CD4-positive, alpha-beta memory T cell (primary cell): ENCODE measurements at places on chromosomes 2 and 18.

DNA sequence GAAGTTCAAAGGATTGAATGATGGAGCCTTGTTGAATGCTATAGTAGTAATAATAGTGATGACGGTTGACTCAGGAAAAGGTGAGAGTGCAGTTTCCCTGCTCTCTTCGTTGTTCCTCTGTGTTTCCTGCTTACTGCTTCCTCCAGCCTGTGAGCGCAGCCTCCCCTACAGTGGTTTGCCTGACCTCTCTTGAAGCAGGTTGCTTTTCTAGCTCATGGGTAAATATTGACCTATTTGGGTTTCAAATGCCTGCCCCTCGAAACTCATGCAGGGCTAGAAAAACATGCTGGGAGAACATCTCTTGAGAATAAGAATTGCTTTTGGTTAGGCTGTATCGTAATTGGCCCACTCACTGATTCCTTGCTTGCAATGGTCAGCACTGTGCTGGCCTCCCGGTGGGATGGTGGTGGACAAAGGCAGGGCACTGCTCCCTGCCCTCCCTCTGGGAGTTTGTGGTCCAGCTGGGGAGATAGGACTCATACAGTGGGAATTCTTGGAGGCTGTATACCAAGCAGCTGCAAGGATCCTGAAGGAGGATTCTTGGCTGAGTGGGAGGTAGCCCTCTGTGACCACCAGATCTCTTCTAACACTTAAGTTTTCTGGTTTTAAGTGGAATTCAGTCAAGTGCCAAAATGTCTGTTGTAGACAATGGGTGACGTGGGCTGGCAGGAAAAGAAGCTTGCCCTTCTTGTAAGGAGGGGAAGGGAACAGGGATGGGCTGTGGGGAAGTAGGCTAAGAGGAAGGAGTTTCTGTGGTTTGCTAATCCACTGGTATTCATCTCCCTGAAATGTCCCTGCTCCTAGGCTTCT lies 5.4 kb upstream of the RNF181 start:
- no peak for DNase-seq

DNA sequence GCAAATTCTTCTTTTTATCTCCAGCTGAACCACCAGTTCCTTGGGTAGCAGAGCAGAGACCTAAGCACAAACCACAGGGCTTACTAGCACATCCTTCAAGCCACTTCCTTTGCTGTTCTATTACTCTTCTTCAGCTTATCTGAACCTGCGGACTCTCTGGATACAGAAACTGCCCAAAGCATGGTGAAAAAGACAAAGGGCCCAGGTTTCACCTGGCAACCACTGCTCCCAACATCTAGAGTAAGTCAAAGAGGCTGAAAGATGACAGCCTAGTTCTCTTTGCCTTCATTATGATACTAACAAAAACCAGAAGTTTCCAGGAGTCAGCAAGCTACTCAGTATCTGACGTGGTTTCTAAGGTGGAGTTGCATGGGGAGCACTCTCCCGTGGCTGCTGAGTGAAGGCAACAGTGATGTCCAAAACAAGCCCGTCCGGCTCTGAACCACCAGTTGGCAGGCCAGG lies 43.4 kb downstream of the KANSL3 start:
- DNase-seq: peak; percentile 53

DNA sequence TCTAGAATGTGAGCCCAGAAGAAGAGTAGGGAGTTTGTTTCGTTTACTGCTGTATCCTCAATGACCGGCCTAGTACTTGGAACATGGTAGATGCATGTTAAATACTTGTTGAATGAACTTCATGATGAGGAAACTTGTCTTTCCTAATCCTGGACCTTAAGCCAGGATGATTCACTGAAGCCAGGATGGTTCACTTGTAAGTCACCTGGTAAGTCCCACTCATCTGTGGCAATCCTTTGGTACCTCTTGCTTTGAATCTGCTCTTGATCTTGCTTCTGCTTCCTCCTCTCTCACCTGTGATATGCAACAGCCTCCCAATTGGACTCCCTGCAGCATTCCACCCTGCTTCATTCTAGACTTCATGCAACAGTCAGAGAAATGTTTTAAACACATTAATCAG lies 43.6 kb downstream of the QPCT start:
- no peak for DNase-seq

GRCh38 chr2:45533771-45534170 lies 77.3 kb downstream of the SRBD1 start:
- DNase-seq: no peak

- no peak for DNase-seq
These were observed 148.5 kb upstream of the DLX2 start for GRCh38 chr2:172251231-172251630.

- no peak for DNase-seq
These were observed 86.0 kb downstream of the DTNB start for GRCh38 chr2:25587361-25587760.

- peak; percentile 11 for DNase-seq
These were observed 879 bp upstream of the EPAS1 start for GRCh38 chr2:46296216-46296839.

DNA sequence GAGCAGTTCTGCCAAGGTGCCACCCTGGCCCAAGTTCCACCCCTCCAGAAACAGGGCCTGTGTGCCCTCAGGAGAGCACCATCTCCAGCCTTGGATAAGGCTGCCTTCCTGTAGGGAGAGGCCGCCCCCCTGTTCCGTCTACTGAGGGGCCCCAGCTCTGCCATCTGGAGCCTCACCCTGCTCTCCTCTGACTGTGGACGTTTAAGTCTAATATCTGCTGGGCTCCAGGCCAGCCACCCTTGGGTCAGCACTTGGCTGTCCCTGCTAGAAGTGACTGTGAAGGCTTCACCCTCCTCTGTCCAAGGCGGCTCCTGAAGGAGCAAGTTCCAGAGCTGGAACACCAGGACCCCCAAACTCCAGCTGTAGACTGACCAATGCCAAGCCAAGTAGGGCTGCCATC lies 26.3 kb downstream of the RHOB start:
- DNase-seq: no peak

GRCh38 chr18:26556573-26556972 lies 8.2 kb upstream of the KCTD1 start:
- DNase-seq: no peak

DNA sequence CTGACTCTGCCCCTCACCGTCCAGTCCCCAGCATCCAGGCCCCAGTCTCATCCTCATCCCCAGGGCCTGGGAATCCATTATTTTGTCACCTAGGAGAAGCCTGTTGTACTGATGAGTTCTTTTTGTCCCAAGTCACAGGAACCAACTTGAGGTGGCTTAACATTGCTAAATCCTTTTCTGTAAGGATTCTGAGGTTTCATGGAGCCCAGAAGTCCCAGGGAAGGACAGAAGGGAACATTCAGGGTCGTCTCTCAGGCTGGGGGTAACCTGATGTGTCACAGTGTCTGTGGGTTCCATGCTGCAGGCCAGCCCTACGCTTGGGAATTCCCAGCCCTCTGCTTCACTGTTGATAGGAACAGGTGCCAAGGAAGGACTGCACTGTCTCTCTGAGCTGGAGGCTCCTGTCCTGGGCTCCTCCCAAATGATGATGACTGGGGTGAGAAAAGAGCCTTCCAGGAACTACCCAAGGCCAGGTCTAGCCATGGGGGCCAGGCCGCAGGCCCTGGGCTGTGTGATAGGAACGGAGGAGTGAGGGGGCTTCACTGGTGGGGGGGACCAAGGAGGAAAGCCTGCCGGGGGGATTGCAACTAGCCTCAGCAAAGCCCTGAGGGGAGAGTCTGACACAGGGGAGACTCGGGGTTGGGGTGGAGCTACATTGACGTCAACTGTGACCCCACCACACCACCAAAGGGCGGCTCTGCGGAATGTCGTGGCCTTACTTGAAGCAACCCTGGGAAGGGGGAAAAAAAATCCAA lies 145.7 kb downstream of the SMAD7 start:
- DNase-seq: no peak

- no peak for DNase-seq
These were observed 21.2 kb upstream of the CHRNA1 start for GRCh38 chr2:174785481-174785880.

DNA sequence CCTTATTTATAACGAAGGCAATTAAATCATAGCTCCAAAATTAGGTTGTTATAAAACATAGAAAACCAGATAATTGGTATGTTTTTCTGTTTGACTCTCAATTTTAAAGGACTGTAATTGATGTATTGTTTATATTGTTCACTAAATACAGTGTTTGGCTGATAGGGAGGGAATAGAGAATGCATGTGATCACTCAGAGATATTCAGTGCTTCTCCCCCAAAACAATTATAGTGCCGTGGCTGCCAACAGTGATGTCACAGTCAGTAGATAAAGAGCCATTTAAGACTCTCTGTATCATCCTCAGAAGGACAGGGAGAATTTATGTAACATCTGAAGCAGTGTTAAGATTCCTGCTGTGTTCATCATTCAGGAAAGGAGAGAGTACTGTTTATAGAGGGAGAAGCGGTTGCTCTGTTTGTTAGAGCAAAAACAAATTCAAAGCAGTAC lies 69.6 kb downstream of the PHLPP1 start:
- no peak for DNase-seq

GRCh38 chr2:14759082-14759481 lies 126.6 kb downstream of the LRATD1 start:
- DNase-seq: no peak

DNA sequence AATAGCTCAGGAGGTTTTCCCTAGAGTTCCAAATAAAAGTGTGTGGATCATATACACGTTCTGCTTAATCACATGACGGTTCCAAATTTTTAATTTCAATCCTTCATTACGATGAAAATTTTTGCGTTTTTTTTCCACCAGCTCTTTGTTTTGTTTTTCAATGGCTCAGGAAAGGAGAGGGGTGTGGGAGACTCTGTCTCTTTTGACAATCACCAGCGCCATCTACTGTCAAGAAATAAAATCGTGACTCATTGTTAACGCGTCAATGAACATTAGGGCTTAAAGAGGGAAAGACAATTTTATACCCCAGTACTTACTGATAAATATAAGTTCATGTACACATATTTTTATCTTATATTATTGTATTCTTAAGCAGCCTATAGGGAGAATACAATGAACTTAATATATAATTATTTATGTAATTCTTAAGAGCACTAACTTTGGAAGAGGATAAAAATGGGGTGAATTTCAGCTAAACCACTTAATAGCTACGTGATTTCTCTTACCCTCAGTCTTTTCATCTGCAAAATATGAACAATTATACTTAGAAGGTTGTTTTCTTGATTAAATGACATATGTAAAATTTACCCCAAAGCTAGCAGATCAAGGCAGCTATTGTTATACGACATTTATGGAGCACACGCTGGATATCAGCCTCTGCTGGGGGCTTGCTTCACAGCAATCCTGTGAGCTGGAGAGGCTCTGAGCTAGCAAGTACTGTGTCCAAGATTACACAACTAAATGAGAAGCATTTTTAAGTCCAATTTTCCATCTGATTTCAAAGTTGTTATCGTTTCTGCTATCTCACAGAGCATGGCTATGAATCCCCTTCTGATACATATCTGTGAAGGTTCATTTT lies 47.4 kb upstream of the RMDN2 start:
- no peak for DNase-seq

GRCh38 chr2:85584857-85585780 lies 888 bp downstream of the VAMP5 start:
- peak; percentile 24 for DNase-seq

DNA sequence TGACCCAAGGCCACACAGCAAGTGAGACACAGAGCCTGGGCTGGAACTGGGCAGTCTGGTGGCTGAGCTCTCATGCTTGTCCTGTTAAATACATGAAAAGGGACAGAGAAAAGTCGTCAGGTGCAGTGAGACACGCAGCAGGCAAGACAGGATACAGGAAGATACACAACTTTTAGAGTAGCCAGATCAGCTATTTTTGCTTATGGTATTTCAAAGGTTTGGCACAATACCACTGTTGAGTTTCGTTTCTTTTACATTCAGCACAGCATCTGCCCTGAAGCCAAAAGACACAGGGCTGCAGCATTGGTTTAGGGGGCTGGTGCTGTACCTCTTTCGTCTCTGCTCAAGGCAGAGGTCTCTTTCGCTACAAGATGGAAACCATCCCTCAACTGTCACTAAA lies 14.0 kb downstream of the FHL2 start:
- no peak for DNase-seq

- no peak for DNase-seq
These were observed 73.8 kb upstream of the B3GNT7 start for GRCh38 chr2:231321556-231322334.

DNA sequence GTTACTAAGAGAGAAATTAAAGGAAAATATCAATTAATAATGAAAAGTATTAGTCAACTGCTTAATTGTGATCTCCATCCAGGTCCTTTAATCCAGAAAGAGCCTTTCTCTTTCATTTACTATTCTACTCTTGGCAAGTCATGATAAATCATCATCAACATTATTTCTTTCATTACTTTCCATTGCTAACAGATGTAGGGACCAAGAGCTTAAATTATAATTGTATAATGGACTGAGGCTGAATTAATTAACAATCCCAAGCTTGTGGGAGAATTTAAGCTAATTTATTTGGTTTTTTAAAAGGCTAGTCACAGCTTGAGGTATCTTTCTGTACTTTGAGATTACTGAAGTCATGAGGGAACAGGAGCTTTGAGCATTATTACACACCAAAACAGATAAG lies 223.9 kb downstream of the ERBB4 start:
- DNase-seq: no peak

- DNase-seq: no peak
These were observed 26.9 kb upstream of the TTN start for GRCh38 chr2:178834086-178834485.

DNA sequence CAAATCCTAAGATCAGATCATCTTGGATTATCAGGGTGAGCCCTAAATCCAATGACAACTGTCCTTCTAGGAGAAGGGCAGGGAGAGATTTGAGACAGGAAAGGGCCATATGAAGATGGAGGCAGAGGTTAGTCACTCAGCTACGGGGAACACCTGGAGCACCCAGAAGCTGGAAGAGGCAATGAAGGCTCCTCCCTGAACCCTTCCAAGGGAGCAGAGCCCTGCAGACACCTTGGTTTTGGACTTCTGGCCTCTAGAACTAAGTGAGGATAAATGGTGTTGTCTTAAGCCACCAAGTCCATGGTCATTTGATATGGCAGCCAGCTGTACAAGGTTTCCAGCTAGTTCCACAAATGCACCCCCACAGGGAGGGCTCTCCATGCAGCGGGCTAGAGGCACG lies 6.9 kb upstream of the PTPN2 start:
- no peak for DNase-seq

DNA sequence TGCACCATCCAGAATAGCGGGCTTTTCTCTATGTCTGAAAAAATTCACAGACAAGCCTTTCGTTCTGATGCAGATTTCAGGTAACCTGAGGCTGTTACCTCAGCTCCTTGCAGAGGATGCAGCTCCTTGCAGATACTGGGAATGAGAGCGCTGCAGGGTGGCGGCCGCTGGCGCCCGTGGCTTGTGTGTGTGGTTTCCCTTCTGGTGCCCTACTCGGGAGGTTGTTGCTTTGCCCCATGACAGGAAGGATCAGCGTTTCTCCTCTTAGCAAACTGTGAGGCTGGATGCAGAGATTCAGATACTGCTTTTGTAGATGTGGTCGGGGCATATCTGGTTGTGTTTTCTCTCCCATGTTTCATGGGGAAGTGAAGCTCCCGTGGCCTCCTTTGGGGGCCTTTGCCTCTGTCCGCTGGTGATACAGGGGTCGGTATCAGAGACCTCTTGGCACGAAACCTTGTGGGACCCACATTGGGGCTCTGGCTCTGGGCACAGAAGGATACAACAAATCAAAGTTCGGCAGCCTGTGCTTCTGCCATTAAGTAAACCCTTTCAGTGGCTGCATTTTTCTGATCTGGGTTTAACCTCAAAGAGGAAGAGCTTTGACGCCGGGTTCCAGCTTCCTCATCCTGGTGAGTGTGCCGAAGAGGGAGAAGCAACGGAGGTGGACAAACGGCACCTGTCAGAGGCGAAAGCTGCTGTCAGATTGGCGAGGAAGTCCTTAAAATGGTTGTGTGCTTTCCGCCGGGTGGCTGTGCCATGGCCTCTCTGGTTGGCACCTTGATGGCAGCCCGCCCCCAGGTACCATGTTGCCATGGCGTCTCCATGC lies 127.8 kb downstream of the MBP start:
- DNase-seq: peak; percentile 18

GRCh38 chr2:183665425-183665824 lies 541.2 kb downstream of the NUP35 start:
- no peak for DNase-seq
